ENCODE measurements at places on chromosomes 11 and 22.

GRCh38 chr11:47941907-47942558 lies 38.3 kb upstream of the PTPRJ start:
- DNase-seq: no peak

DNA sequence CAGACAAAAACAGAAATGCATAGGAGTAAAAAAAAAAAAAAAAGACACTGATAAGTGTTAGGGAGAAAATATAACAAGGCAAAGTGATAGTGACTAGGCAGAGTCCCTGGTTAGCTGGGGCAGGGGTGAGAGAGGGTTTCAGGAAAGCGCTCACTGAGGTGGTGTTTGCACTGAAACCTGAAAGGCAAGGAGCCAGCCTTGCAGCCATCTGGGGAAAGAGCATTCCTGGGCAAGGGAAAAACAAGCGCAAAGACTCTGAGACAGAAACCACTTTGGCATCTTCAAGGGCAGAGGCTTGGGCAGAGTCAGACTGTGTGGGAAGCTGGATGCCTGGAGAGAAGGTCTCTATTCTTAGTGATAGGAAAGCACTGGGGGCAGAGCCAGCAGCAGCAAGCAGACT lies 14.5 kb downstream of the CLMP start:
- no peak for DNase-seq

DNA sequence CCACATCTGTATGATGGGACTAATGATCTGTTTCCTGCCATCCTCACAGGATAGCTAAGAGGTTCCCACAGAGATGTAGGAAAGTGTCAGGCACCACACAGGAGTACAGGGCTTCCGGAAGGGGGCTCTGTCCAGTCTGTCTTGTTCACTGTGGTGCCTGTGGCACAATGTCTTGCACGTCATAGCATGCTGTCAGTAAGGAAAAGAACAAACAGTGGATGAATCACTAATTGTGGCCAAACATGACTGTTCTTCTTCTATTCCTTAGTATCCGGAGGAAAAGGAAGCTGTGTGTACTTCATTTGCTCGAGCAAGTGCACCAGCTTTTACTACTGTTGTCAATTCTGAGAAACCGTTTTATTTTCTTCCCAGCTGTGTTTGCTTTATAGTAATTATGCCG lies 73.4 kb upstream of the YWHAH start:
- DNase-seq: no peak

GRCh38 chr11:8066911-8067455 lies 14.0 kb upstream of the TUB start:
- DNase-seq: no peak

DNA sequence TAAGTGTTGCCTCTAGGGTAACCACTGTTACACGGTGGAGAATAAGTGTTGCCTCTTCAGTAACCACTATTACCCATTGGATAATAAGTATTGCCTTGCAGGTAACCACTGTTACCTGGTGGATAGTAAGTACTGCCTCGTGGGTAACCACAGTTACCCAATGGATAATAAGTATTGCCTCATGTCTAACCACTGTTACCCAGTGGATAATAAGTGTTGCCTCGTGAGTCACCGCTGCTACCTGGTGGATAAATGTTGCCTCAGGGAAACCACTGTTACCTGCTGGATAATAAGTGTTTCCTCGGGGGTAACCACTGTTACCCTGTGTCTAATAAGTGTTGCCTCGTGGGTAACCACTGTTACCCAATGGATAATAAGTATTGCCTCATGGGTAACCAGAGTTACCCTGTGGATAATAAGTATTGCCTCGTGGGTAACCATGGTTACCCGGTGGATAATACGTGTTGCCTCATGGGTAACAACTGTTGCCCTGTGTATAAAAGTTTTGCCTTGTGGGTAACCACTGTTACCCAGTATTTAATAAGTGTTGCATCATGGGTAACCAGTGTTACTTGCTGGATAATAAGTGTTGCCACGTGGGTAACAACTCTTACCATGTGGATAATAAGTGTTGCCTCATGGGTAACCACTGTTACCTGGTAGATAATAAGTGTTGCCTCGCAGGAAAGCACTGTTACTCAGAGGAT lies 12.3 kb upstream of the NXPE4 start:
- no peak for DNase-seq

DNA sequence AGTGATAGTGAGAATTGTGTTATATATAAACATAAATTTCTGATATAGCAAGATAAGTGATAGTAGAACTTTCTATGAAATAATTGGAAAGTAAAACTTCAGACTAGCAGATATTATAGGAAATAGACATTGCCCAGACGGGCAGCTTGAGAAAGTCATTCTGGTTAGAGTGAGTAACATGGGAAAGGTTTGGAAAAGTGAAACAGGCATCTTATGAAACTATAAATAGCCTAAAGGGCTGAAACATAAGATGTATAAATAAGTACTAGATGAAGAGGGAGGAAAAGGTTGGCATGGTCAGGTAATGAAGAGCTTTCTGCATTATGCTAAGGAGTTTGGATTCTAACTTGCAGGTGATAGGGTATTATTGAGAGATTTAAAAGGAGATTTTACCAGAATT lies 101.3 kb downstream of the DYNC2H1 start:
- no peak for DNase-seq

DNA sequence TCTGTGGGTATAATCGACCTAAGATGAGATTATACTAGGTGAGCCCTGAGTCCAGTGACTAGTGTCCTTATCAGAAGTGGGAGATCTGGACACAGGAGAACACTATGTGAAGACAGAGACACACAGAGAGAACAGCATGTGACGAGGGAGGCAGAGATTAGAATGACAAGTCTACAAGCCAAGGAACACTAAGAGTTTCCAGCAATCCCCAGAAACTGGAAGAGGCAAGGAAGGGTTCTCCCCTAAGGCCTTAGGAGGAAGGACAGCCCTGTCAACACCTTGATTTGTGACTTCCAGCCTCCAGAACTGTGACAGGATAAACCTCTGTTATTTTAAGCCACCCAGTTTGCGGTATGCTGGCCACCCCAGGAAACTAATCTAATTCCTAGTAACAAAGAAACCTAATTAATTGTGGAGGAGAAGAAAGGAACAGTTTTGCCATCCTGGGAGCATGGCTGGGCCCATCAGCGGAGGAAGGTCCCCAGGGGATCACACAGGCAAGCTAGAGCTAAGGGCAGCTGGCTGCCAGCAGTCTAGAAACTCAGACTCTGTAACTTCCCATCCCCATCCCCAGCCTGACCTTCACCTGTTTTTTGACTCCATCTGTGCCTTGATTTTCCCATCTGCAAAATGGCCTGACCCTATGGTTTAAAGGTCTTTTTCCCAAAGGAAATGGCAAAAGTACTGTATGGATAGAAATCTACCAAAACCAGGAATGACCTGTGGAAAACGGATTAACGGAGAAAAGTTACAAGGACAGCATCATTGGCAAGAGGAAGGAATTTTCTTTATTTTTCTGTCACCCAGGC lies 10.3 kb upstream of the THOC5 start:
- no peak for DNase-seq

GRCh38 chr11:1425439-1425838 lies 35.7 kb downstream of the BRSK2 start:
- no peak for DNase-seq

GRCh38 chr11:71490731-71491390 lies 36.2 kb upstream of the KRTAP5-7 start:
- DNase-seq: no peak

DNA sequence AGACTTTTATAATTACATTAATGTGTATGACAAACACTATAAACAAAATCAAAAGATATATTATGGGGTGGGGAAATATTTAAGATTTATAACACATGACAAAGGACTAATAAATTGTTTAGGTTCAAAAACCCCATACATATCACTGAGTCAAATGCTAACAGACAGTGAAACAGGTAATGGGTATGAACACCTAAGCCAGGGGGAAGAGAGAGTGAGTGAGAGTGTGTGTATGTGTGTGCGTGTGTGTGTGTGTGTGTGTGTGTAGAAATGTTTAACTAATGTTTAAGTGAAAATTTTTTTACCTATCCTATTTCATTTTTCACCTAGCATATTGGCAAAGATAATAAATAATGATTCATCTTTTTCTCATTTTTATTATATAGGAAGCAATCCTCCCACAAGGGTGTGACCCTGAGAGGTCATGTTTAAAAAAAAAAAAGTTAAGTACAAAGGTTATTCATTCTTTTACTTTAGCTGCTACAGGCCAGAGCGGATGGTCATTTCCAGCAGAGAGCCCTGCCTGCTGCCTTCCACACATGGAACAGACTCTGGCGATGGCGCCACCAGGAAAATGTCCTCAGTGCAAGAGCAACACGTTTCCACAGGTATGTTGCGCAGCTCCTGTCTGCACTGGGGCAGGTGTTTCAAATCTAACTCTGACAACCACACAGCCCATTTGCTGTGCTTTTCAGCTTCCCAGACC lies 72.9 kb downstream of the PISD start:
- no peak for DNase-seq

All from activated CD4-positive, CD25-positive, alpha-beta regulatory T cell treated with anti-CD3 and anti-CD28 coated beads, Interleukin-2, amount 50 U/mL, for 16 hours (primary cell).